ENCODE measurements at places on chromosomes 4 and X.

GRCh38 chr4:113435893-113436292, 325.6 kb downstream of the CAMK2D start:
- DNase-seq, result no peak

GRCh38 chr4:5788144-5788543, 77.1 kb downstream of the EVC start:
- peak; percentile 7 for DNase-seq

GRCh38 chr4:183202523-183202922, 103.5 kb downstream of the WWC2 start:
- no peak for DNase-seq

DNA sequence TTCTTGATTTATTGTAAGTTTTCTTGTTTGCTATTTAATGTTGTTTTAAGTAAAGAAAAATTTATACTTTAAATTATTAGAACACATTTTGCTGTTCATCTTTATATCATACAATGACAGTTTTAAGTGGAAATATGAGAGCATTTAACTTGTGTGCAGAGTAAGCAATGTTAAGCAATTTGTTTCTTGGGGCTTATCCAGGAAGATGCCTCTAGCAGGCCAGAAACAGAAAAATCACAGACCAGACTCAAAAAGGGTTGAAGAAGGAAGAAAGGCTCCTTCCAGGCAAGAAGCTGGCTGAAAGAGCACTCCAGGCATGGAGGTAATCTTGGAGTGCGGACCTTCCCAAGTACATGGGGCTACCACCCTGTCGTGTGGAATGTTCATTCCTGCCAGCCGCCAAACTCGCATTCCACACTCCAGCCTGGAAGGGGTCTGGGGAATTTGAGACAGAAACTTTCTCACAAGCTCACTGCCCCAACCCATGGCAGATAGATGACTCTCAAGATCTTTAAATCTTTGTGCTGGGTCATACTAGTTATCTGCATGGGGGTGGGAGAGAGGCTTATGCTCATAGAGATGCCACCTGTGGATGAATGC, 1521.3 kb upstream of the AGA start:
- DNase-seq, result no peak

GRCh38 chr4:57854748-57855147, 744.6 kb upstream of the IGFBP7 start:
- DNase-seq, result no peak

GRCh38 chrX:110055616-110056015, 52.7 kb downstream of the TMEM164 start:
- no peak for DNase-seq

DNA sequence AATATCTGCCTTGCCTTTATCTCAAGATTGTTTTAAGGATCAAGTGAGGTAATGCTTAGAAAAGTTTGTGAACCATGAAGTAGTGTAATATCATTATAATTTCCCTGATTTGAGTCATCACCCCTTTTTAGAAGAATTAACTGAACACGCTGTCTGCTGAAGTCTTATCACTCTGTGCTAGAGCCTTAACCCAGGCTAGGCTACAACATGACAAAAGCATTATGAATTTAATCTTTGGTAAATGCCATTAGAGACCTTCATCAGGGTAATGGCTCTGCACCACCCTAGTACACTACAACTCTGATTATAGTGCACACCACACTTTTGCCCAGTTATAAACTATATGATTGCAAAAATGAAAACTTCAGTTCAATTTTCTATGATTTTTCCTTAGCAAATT, 118.3 kb downstream of the ADGRL3 start:
- no peak for DNase-seq

DNA sequence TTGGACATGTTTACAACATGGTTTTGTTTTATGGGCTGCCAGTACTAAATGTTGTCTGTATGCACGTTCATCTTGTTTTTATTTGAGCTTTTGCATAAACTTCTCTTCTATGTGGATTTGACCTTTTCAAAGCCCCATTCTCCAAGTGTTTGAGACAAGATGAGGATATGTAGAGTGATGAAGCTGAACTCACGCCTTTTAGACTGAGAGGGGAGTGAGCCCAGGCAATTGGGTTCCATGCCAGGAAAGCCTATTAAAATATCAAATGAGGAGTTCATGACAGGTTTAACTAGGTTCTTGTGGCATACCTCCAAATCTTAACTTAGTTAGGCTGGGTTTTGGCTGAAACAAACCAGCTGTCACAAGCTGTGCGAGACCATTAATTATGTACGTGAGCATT, 170.4 kb upstream of the LDB2 start:
- DNase-seq, result no peak

DNA sequence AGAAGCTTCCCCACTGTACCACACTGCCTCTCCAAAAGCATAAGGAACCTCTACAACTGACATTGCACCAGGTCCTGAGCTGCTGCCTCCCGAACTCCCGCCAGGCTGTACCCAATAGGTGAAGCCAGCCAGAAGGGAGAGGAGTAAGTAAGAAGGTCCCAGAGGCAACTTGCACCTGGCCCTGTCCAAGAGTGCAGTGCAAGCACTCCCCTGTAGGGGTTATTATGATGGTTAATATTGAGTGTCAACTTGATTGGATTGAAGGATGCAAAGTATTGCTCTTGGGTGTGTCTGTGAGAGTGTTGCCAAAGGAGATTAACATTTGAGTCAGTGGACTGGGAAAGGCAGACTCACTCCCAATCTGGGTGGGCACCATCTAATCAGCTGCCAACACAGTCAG, 879.3 kb upstream of the SLIT2 start:
- DNase-seq, result no peak

- no peak for DNase-seq
These were observed 3.1 kb downstream of the SMARCA1 start for GRCh38 chrX:129520151-129520550.
